Left lung (tissue), 14 donors: ENCODE measurements at places on chromosomes 5 and 9.

GRCh38 chr5:16855485-16855884, 80.6 kb downstream of the MYO10 start:
- DNase-seq, result no peak

GRCh38 chr9:72390907-72391306, 25.9 kb upstream of the ZFAND5 start:
- DNase-seq, result no peak

DNA sequence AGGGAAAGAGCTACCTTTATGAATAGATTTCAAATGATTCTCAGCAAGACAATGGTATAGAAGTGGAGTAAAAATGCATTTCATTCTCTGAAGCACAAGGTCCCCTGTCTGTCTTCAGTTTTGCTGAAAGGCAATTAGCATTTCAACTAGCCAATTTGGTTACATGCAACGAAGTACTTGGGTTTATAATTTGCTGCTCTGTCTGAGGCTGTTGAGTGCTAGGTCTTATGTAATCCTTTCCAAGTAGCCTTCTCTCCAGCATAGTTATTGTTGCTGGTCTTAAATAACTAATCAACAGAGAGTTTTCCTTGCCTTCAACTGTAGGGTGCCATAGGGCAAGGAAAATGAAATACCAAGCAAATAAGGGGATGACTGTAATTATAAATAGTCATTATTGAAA, 4.5 kb downstream of the ADGRV1 start:
- DNase-seq, result no peak

DNA sequence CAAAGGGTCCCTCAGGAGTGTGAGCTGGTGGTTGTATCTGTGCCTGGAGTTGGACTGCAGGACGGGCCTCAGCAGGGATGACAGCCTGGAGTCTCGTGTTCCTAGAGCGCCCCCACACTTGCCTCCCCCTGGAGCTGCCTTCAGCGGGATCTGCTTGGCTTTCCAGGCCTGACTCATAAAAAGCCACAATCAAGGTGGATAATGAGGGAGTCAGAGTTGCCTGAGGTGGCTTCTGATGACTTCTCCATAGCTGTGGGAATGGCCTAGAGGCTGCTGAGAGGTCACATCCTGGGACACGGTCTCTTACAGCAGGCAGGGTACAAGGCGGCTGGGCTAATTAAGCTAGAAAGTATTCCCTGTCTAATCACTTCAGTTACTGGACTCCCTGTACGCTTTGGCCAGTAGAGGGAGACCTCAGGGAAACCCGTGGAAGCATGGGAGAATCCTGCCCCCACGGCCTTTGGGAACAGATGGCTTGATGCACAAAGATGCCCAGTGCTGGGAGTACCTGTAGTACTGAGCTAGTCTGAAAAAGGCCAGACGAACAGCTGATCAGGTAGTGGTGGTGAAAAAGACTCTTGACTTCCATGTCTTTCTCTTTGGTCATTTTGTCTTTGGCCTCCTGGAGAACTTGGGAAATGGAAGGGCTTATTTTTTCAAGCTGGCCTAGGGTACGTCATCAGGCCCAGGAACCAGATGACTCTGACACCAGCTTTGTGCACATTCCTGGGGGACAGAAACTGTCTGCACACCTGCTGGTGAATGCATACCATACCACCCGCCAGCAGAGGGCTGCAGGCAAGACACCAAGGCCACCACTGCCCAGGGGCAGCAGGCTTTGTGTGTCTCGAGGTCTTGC, 16.1 kb upstream of the FRRS1L start:
- no peak for DNase-seq

DNA sequence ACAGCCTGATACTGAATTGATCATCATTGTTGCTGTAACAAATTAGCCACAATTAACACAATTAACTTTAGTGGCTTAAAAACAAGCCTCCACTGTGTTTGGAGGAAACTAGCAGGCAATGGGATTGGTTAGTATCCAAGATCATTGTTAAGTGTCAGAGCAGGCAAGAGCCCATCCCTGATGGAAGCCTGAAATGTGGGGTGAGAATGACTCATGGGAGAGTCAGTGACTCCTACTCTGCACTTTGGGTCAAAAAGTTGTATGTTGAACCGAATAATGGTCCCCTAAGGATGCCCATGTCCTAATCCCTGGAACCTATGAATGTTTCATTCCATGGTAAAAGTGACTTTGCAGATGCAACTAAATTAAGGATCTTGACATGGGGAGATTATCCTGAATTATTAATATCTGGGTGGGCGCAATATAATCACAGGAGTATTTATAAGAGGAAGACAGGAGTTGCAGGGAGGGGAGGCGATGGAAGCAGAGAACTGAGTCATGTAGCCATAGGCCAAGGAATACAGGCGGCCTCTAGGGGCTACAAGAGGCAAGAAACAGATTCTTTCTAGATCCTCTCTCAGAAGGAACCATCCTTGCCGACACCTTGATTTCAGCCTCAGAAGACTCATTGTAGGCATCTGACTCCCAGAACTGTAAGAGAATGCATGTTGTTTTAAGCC, 28.8 kb downstream of the ALG2 start:
- no peak for DNase-seq

- no peak for DNase-seq
Measured at GRCh38 chr5:15502208-15502607, 2.2 kb downstream of the FBXL7 start.

DNA sequence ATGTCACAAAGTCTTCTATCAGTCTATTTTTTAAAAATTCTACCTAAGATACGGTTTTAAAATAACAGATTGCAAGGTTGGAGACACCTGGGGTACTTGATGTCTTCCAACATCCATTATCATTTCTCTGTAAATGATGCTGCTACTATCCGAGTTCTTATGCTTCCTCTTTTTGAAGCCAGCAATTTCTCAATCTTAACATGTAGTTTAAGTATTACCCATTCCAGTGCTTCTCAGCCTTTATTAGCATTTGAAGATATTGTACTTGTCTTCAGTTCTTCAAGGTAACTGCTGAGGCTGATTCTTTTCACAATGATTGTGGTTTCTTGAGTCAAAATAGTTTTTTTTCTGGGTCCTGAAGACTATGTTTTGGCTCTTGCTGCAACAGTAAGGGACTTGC, 96.4 kb upstream of the SELENOP start:
- no peak for DNase-seq

DNA sequence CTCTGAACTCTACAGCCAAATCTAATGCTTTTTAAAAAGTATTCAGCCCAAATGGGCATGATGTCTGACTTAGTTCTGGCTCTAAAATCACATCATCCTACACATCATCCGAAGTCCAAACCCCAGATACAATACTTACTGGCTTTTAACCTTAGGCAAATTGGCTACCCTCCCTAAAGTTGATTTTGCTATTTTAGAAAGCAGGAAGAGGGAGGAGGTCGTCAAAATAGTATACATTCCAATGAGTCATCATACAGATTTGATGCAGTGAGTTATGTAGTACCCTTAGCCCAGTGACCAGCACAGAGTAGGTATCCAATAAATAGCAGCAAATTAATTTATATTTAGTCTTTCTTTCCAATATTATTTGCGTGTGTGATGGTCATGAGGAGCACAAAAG, 582.0 kb upstream of the TUSC1 start:
- DNase-seq, result no peak

DNA sequence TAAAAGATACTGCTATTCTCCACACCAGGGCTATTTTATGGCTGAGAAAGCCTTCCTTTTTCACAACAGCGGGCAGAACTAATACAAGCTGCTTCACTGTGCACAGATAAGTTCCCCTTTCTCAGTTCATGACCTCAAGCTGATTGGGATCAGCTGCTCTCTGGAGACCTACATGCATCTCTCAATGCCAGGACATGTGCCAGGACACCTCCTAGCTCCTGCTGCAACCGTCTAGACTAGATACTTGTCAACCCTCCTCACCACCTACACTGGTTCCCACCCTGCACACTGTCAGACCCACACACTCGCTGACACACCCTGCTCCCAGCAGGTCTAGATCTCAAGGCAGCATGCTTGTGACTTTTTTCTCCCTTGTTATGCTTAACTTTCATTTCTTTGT, 39.8 kb downstream of the STARD4 start:
- no peak for DNase-seq

DNA sequence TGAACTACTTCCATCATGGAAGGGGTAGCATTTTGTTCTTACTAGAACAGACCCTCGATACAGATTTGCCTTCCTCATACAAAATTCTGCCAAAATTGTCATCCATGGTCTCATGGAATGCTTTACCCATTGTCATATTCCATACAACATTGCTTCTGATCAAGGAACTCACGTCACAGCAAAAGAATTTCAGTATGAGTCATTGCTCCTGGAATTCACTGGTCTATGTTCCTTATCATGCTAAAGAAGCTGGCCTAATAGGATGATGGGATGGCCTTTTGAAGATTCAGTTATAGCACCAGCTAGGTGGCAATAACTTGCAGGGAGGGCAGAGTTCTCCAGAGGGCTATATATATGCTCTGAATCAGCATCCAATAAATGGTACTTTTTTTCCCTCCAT, 18.2 kb upstream of the FNIP1 start:
- no peak for DNase-seq

DNA sequence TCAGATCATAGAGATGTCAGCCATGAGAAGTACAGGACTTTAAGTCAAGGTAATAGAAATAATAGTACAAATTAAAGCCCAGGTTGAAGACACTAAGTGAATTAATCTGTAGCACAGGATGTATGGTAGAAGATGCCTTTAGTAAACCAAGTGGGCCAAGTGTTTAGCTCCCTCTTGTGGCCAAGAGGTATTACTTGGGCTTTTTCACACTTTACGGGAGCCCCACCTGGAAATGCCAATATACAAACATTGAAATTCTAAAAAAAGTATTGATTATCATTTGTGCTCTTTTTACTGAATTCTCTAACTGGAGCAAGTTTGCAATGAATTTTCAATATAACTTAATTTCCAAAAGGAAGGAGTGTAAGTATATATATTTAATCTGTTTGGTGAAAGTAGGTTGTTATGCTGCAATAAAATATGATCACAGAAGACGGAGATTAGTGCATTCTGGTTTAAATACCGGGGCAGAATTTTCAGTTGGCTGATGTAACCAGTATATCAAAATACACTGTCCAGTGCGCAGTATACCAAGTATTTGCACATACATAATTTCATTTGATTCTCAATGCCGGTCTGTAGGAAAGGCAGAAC, 84.7 kb downstream of the PARP8 start:
- DNase-seq, result no peak

DNA sequence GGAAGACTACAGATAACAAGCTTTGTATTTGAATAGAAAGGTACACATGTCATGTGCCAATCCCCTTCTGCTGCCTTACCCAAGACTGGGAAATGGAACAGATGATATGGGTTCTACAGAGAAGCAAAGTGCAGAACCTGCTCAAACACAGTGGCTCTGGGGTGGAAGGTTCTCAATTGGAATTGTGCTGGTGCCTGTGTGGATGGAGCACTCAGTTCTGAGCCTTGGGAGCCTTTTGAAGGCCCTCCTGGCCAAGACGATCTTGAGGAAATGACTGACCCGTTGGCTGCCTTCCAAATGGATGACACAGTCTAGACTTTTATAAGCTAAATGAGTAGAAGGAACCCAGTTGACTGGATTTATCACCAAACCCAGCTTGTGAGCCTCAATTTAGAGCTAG, 4.2 kb upstream of the PRSS3 start:
- no peak for DNase-seq

DNA sequence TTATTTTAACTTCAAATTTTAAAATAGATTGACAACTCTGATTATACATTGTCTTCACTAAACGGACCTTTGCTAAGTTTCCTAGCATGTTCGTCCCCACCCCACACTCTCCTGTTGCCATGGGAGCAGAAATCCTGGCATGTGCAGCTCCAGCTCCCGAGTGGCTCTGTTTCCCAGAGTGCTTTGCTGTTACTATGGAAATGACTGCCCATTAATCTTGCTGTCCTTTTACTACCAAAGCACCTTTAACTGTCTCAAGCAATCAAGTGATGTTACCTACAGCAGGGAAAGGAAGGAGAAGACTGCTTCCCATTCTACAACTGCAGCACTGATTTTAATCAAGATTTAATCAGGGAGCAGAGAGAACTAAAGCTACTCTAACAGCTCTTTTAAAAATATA, 212.0 kb upstream of the KIF2A start:
- peak; percentile 9 for DNase-seq

GRCh38 chr5:173318881-173319620, 9.2 kb downstream of the STC2 start:
- no peak for DNase-seq

GRCh38 chr5:53114988-53115387, 5.4 kb upstream of the MOCS2 start:
- no peak for DNase-seq

- peak; percentile 48 for DNase-seq
Measured at GRCh38 chr5:138632900-138633489, 57.8 kb upstream of the HSPA9 start.

DNA sequence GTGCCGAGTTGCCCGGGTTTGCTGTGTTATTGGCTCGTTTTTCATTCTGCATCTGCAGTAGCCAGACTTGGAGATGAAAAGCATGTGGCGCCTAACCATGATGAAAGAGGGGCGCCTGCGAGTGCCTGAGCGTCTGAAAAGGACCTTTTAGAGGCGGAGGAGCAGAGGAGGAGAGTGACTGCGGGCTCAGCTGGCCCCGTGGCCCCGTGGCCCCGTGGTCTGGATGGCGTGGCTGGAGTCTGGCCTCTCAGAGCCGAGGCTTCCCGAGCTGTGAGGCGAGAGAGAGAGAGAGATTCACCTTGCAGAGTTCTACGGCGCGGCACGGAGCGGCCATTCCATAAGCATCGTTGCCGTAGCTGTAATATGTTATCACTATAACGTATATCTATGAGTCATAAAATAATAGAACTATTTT, 55.3 kb upstream of the RNU6ATAC start:
- DNase-seq, result peak; percentile 73

- DNase-seq, result no peak
Measured at GRCh38 chr9:103037508-103038477, 42.7 kb downstream of the CYLC2 start.

- no peak for DNase-seq
Measured at GRCh38 chr5:77935506-77936364, 159.6 kb upstream of the TBCA start.

- no peak for DNase-seq
Measured at GRCh38 chr9:135050072-135050990, 37.1 kb upstream of the OLFM1 start.

DNA sequence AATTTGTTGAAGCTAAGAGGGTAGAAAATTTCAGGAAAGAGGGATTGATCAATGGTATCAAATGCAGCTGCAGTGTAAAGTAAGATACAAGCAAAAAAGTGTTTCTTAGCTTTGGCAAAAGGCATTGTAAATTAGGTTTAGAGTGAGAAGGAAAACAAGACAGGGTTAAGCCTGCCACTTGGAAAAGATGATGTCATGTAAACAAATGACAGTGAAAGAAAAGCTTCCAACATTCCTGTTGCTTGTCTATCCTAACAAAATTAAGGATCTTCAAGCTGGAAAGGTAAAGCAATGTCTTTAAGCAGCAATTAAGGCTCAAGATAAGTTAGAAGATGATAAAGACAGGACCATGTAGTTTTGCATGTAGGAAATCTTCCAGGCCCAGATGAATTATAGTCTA, 139.1 kb upstream of the PPP2R2B start:
- DNase-seq, result no peak

GRCh38 chr9:78666818-78667414, 370.0 kb downstream of the PSAT1 start:
- no peak for DNase-seq
